Endothelial cell of coronary artery (primary cell): ENCODE measurements at places on chromosomes 2 and 18. TPM values are rescaled to one million over a fixed set of nuclear protein-coding genes. Genes with fewer than 3 reads are reported as not detected.

The LHCGR gene
- total RNA-seq: not detected in 2 replicates

The NEU2 gene
- not detected in 2 replicates for total RNA-seq

The RAB27B gene
- total RNA-seq: 0.54 and 3.5 TPM in 2 replicates

The STEAP3 gene
- total RNA-seq: 2.4 and 13.3 TPM in 2 replicates

The HOXD12 gene
- not detected in 2 replicates for total RNA-seq

The OSR1 gene
- 1.8 TPM in 1 of 2 replicates, not detected in the other for total RNA-seq

The LRATD1 gene
- total RNA-seq: 0.19 and 0.27 TPM in 2 replicates

The SCTR gene
- total RNA-seq: not detected in 2 replicates

The SERPINB4 gene
- total RNA-seq: not detected in 2 replicates

The NEB gene
- 0.19 and 0.45 TPM in 2 replicates for total RNA-seq

The CHRNG gene
- not detected in 2 replicates for total RNA-seq

The GNAL gene
- 0.09 and 0.47 TPM in 2 replicates for total RNA-seq

The NCK2 gene
- total RNA-seq: 40.3 and 41.0 TPM in 2 replicates

The MBD1 gene
- 47.3 and 77.2 TPM in 2 replicates for total RNA-seq

The SOS1 gene
- total RNA-seq: 10.3 and 16.6 TPM in 2 replicates

The BUB1 gene
- total RNA-seq: 12.2 and 30.2 TPM in 2 replicates

The UGT1A10 gene
- not detected in 2 replicates for total RNA-seq

The POTEI gene
- total RNA-seq: 0.09 TPM in 2 replicates

The C18orf63 gene
- total RNA-seq: not detected in 2 replicates

The ACTR1B gene
- total RNA-seq: 54.3 and 84.3 TPM in 2 replicates

The SATB2 gene
- total RNA-seq: 2.2 and 3.6 TPM in 2 replicates

The MPV17 gene
- total RNA-seq: 28.9 and 40.7 TPM in 2 replicates

The METTL5 gene
- total RNA-seq: 52.1 and 54.0 TPM in 2 replicates

The OTOS gene
- total RNA-seq: not detected in 2 replicates

The LNPK gene
- total RNA-seq: 5.9 and 13.6 TPM in 2 replicates

The EPB41L5 gene
- 29.3 and 30.1 TPM in 2 replicates for total RNA-seq
